ENCODE measurements at places on chromosomes 7 and 10.

GRCh38 chr7:35761871-35762677, 38.8 kb upstream of the SEPTIN7 start:
- DNase-seq, result no peak

GRCh38 chr7:132882714-132883428, 199.0 kb downstream of the CHCHD3 start:
- DNase-seq, result no peak

DNA sequence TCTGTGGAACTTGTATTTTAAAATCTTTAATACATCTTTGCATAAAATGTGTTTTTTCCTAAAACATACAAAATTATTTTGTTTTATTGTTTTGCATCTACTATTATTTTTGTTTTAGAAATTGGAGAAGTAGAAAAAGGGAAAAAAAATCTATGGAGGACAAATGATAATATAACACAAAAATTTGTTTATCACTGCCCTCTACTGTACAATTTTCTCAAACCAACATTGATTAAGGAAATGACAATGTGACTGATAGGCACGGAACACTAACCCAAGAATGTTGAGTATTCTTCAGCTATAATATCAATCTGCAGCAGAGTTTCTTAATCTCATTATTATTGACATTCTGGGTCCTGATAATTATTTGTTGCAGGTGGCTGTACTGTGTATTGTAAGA, 9.5 kb upstream of the ING3 start:
- DNase-seq, result peak; percentile 48

DNA sequence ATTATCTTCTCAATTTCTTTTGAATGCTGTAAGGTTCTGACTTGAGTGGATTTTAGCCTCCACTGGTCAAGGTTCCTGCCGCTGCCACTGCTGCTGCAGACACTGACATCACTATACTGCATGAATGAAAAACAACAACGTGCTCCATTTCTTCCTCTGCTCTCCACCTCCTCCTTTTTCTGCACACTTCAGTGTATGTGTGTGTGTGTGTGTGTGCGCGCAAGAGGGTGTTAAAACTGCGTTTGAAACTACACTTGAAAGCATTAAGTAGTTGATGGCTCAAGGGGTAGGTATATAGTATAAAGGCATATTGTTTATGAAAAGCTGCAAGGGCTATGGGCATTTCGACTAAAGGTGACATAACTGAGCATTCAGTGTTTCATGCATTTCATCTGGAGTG, 3.5 kb downstream of the GLCCI1 start:
- DNase-seq, result no peak

DNA sequence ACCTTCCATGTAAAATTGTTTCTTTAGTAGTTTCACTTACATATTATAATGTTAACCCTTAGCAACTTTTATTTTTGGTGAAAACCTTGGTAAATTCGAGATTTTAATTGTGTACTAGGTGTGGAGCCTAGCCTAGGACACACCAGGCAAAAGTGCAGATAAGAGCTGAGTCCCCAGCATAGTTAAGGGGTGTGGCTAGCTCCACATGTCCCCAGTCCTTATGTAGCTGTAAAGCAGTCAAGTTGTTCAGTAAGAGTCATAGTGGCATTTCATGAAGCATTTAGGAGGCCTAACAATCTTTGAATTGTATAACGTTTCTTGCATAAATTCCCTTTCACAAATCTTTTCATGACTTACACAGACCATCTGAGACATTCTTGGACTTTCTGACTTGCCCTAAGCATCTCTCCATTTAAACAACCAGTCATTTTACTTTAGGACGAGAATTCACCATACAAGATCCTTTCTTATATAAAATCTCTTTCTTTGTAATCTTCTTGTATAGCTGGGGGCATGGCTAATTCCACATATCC, 53.8 kb upstream of the INHBA start:
- DNase-seq, result no peak

DNA sequence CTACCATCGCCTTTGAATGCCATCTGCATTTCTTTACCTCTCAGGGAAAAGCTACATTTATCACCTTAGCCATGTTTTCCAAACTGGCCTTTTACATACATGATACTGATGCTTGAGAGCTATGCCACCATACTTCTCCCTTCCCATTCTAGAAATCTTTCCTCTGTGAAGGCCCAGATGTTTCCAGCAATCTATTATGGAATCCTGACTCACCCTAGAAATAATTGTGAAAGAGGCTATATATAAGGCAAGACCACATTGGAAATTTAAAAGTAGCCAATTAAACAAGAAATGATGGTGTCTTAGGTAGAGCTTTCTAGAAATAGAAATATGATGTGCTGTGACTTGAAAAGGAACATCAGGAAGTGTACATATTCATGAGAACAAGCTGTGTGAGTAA, 389.7 kb downstream of the INHBA start:
- DNase-seq, result no peak

GRCh38 chr7:45718464-45719330, 144.5 kb downstream of the ADCY1 start:
- peak; percentile 82 for DNase-seq

DNA sequence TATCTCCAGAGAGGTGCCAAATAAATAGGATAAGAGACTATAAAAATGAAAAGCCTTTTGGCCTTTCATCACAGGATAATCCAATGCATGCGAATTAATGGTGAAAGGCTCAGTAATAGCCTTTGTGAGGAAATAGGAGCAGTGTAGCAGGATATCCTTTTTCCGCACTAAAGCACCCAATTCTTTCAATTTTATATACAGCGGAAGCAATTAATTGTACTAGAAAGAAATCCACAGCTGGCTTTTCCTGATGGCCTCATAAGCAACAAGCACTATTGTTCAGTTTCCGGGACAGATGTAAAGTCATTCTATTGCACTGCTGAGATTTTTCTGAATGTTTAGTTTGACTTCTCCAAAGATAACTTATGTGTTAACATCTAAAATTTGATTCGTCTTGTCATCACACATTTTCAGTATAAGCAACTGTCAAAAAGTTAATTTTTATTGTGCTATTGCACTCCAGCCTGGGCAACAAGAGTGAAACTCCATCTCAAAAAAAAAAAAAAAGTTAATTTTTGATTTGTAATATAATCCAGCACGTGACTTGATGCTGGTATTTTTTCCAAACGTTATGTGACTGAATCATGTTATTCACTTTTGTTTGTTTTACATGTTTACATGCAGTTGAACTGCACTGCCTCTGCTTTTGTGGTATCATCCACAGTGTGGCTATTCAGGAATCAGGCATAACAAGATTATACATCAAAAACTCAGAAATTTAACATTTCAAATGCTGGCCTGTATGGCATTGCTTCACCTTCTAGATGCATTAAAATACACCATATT, 8.4 kb upstream of the BMPR1A start:
- no peak for DNase-seq

- no peak for DNase-seq
Observed at GRCh38 chr10:78905957-78906308, 162.8 kb upstream of the ZMIZ1 start.

DNA sequence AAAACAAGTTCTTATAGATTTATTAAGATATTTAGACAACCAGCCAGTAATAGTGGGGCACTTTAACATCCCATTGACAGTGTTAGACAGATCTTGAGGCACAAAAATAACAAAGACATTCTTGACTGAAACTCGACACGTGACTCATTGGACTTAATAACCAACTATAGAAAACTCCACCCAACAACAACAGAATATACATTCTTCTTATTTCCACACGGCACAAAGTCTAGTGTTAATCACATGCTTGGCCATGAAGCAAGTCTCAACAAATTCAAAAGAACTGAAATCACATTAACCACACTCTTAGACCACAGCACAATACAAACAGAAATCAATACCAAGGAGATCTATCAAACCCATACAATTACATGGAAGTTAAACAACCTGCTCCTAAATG, 138.1 kb downstream of the ARL5B start:
- DNase-seq, result no peak

GRCh38 chr10:104332243-104333031, 5.8 kb downstream of the ITPRIP start:
- peak; percentile 71 for DNase-seq

- DNase-seq, result peak; percentile 57
Observed at GRCh38 chr7:129951226-129952085, 1.3 kb downstream of the UBE2H start.

GRCh38 chr10:20303453-20304152, 487.4 kb downstream of the PLXDC2 start:
- DNase-seq, result no peak

GRCh38 chr10:60441515-60441914, 51.8 kb upstream of the ANK3 start:
- DNase-seq, result no peak

DNA sequence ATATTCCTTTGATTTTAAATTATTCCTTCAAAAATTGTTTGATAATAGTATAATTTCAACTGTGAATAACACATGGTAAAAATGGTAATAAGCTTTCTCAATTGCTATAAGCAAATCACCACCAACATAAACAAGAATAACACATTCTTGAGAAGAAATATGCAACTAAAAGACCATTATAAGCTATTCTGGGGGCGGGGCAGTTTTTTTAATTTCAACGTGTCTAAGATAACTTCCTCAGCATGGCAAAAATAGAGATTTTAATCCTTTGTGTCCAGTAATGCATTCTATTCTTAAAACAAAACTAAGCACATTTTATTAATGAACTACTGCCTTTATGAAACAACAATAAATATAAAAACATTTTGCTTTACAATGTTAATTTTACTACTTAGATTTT, 1.5 kb downstream of the DNAJC12 start:
- DNase-seq, result no peak

DNA sequence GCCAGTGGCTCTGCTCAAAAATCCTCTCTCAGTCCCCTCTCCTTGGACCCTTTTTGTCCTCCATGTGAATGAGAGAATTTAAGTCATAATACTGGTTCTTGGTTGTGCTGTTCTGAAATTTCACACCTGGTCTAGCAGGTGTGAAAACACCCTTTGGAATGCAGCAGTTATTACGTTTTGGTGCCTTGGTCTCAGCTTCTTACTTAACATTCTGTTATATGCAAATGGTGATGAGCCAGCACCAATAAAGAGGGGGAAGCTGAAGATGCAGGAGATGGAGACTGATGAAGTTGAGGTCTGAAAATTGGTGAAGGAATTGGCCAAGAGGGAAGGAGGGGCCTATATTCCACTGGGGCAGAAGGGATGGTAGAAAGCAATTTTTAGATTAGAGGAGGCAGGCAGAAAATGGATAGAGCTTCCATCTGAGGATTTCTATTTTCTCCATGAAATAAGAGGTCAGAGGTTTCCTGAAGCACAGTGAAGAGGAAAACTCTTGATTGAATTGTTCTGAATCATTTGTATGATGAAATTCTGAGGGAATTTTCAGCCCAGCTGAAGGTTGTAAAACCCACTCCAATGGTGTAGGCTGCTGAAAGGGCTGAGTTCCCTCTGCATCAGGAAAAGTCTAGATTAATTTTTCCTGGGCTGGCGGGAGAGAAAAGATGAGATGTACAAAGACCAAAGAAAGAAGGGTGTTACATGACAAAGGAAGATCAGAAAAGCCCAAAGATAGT, 94.0 kb upstream of the FAM180A start:
- DNase-seq, result no peak

DNA sequence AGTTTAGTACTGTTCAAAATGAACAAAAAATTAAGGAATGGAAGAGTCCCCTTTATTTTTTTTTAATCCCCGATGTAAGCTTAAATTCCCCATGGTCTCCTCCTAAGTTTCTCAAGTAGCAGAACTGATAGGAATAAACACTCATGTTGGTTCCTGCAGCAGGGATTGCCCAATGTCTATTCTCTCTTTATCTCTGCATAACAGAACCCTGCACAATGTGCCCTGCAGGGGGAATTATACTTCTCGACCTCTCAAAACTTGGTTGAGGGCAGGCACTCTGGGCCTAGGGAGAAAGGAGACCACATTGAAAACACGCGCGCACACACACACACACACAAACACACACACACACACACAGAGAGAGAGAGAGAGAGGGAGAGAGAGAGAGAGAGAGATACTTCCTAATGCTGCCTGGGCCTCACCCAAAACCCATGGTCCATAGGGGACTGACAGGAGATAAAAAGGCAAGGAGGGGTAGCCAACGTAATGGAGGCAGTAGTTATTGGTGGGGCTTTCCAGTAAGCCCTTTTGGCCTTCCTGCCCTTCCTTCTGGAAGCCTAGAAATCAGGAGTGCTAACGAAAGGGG, 22.7 kb downstream of the JAZF1 start:
- DNase-seq, result no peak

DNA sequence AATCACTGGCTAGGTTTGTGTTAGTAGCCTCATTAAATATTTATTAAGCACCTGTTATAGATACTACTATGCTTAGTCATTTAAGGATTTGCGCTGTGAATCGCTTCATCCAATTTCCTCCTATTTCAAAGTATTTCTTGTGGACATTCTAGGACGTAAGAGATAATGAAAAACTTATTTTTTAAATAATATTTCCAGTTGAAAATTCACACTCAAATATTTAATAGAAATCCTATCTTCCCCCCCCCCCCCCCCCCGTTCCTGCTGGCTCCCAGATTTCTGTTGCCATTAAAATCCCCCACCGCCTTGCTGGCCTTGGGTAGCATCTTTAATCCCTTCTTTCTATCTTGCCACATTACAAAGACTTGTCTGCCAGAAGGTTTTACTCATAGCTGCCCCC, 6.0 kb downstream of the INSYN2A start:
- no peak for DNase-seq

- DNase-seq, result no peak
Observed at GRCh38 chr7:141460781-141461715, 90.2 kb upstream of the AGK start.

GRCh38 chr10:117439243-117439912, 64.1 kb upstream of the PDZD8 start:
- peak; percentile 56 for DNase-seq

DNA sequence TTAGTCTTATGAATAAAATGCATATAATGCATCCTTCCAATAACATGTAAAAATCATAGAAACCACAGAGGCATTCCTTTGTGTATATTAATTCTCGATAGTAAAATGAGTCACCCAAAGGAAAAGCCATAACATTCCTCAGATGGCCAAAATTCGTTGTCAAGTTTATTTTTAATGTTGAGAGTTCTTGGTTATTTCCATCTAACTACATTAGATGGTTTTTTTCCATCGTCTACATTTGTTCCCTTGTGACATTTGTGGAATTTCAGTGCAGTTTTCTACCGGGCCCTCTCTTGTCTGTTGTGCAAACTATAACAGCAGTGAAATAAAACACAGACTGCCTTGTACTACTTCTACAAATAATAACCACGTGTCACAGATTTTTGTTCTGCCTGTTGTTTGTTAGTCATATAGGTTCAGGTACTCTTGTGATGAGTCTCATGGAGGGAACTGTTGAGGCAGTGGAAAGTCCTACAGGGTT, 54.7 kb upstream of the CCAR1 start:
- DNase-seq, result peak; percentile 58

DNA sequence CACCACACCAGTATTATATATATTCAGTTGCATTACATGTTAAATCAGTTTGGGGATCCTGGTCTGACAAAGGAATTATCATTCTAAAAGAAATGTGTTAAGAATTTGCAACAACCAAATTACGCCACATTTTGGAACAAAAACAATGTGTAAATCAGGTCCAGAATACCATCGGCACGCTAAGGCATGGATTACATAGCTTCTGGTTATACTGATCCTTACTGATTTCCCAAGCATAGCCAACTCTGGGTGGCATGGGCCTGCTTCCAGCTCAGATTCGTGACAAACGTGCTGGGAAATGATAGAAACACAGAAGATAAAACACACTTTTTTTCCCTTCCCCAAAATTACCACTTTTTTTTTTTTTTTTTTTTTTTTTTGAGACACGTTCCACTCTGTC, 660.0 kb downstream of the SORCS1 start:
- DNase-seq, result no peak

All from myocyte (in vitro differentiated cells).